ENCODE measurements at places on chromosomes 11 and 22.

DNA sequence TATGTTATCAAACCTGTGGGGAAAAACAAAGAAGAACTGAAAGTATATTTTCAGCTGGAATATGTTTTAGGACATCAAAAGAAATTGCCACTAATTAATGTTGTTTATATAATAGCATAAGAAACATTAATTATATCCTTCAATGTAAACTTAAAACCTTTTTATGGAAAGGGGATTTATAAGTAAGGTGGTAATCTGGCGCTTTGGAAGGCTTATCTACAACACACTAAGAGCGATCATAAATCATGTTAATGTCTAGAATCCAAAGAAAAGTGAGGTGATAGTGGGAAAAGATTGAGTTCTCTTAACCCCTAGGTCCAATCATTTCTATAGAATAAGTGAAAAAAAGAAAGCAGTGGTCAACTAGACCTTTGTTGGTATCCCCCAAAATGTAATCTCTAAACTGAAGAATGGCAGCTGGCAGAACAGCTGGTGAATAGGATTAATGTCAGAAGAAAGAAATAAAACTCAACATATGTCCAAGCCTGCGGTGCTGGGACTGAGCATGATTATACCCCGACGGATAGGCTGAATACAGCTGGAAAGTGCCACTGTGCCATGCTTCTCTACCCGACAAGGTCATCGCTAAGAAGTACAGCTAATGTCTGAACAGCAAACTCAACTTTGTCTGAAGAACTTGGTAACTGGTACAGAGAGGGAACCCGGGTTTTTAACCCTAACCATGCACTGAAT, 64.0 kb downstream of the SOX6 start:
- no peak for DNase-seq

DNA sequence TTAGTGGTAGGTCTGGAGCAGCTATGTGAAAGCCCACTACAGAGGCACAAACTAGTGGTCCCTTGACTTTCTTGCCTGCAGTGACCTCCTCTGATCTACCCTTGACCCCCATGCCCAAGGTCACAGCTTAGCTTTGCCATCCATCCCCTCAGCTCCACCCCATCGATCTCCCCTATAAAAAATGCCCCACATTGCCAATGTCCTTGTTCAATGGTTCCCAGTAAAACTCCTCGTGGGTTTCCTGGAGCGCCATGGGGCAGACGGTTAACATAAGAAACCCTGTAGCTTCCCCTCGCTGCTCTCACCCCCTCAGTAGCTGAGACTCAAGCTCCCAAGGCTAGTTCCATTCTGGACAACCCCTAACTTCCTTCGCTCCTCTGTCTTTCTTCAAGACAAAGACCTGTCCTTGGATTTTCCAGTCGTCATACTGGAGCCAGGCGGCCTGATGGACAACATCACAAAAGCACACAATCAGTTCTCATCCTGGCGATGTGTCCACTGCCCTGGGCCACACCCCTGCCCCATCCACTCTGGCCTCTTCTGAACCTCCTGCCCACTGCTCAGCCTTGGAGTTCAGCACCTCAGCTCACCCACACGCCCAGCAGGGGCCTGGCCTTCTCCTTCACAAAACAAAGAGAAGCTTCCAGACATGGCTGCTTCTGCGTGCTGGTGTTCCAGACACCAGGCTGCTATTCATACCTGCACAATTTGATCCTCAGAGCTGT, 1429.3 kb downstream of the BRD1 start:
- DNase-seq, result no peak

- DNase-seq, result no peak
Observed at GRCh38 chr11:88806410-88806809, 259.4 kb downstream of the GRM5 start.

- no peak for DNase-seq
Observed at GRCh38 chr11:128471138-128471661, 116.2 kb downstream of the ETS1 start.

- DNase-seq, result no peak
Observed at GRCh38 chr11:63745304-63746170, 23.0 kb downstream of the ZFTA start.

DNA sequence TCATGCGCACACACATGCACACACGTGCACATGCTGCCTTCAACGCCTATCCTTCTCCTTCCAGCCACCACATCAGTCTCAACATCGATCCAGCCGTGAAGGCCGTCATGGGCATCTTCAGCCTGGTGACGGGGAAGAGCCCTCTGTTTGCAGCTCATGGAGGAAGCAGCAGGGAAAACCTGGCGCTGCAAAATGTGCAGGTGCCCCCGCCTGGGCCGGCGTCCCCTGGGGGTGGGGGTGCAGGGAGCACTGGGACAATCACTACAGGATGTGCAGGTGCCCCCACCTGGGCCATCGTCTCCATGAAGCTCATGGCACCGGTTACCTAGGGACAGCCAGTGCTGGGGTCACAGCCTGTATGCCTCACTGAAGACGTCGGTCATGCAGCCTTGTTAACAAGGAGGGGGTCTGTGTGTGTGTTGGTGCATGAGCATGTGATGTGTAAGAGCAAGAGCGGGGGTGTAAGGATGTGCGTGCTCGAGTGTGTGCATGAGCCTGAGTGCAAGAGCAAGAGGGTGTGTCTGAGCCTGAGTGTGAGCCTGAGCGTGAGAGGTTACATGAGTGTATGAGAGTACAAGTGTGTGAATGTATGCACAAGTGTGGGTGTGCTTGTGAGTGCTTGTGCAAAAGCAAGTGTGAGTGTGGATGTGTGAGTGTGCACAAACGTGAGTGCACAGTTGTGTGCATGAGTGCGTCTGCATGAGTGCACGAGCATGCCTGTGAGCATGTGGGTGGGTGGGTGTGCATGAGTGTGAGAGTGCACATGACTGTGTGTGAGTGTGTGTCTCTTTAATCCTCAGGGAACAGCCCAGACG, 31.5 kb downstream of the NADSYN1 start:
- no peak for DNase-seq

DNA sequence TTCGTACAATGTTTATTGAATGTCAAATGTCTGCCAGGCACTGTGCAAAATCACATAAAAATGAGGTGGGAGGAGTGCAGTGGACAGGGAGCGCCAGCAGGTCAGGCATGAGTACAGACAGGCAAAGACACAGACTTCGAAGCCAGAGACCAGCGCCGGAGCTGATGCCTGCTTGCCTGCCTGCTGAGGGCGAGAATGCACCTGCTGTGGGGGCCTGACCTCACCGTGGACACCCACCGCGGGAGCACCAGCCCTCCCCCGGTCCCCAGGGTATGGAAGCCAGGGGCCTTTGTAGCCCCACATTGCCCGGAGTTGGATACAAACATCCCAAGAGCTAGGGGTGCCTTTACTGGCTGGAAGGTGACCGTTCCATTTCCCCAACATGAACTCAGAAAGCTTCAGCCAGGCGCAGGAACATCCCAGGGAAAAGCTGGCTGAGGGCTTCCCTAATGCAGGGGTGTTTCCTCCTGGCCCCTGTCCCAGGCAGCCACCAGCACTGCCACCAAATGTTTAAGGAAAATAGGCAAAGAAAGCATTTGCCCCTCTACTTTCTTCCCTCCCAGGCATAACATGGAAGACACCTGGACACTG, 17.9 kb downstream of the IFITM10 start:
- no peak for DNase-seq

DNA sequence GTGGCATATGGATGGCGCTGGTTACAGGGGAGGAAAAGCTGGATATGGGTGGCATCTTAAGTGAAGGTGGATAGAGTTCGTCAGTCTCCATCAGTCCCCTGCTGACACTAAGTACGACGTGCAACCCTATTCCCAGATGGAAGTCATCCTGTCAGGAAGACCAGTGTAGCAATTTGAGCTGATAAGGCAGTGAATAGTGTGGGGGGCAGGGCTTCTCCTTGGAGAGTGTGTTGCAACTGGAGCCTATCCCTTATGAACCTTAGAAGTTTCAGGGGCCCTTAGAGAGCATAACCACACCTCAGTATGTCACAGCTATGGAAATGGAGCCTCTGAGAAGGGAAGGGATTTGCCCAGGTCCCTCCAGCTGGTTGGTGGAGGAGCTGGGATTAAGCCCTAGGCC, 36.1 kb upstream of the ANKK1 start:
- no peak for DNase-seq

GRCh38 chr11:15884777-15885540, 471.4 kb downstream of the SOX6 start:
- no peak for DNase-seq

DNA sequence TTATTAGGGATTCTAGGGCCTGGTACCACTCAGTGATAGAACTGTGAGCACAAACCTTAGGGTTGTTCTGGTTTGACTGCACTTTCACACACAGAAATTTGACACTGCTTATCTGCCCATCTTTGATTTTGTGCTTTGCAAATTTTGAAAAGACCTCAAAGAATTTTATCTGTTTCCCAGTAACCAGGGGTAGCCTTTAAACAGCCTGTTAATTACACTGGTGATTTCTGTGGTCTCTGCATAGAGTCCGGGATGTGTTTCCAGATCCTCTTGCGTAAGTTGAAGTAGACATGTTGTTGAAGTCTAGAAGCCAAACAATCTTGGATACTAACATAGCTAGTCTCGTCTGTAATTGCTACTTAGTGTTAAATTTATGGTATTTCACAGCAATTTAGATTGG, 75.3 kb downstream of the C22orf31 start:
- DNase-seq, result no peak

DNA sequence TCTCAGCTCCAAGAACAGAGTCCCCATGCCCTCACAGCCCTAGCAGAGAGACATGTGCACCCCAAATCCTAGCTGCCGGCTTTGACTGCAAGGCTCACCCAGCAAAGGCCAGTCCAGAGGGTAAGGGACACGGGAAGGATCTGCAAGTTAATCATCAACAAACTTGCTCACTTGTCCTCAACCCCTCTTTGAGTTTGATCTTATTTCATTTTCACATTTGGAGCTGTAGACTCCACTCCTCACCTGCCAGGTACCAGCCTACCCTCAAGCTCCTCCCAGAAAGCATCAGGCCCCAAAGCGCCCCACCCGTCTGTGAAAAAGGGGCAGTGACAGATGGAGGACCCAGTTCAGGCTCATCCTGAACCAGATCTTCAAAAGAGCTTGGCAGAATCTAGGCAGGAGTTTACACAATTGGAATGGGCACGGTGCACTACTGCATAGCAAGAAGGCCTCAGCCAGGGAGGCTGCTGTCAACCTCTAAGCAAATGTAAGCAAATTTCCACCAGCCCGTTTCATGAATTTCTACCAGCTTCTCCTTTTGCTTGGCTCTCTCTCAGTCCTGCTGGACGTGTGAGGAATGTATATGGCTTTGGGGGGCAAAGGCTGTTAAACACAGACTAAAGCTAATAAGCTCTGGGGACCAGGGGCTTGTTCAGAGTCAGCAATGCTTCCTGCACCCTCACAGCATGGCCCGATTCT, 5.5 kb downstream of the EHD1 start:
- DNase-seq, result no peak

DNA sequence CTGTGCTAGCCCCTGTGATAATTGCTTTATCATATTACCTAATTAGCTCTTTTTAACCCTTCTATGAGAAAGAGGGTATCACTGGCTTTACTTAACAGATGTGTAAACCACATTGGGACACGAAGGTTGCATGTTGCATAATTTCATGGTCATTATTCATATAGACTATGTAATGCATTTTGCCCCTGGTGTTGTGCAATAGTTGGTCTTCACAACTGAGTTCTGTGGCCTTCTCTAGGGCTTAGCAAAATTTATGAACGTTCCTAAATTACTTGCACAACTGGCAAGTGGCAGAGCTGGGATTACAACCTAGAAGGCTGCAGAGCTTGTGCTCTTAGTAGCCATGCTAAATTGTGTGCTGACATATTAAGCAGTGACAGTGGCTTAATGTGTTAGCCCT, 34.6 kb upstream of the PDGFD start:
- no peak for DNase-seq

DNA sequence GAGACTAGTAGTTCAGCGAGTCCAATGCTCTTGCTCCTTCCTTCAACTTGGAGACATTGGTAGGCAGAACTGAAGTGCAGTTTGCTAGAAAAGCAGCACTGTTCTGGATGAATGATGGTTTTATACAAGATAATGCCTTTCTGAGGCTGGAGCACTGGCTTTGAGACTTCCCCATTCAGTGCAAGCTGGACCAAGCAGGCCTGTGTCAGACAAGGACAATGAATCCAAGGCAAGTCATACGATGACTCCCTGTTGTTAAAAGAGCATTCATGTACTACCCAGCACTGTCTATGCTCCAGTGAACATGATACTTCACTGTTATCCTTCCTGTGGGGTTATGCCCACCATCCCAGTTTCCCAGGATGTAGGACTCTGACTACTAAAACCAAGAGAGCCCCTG, 242.3 kb upstream of the RAG2 start:
- no peak for DNase-seq

DNA sequence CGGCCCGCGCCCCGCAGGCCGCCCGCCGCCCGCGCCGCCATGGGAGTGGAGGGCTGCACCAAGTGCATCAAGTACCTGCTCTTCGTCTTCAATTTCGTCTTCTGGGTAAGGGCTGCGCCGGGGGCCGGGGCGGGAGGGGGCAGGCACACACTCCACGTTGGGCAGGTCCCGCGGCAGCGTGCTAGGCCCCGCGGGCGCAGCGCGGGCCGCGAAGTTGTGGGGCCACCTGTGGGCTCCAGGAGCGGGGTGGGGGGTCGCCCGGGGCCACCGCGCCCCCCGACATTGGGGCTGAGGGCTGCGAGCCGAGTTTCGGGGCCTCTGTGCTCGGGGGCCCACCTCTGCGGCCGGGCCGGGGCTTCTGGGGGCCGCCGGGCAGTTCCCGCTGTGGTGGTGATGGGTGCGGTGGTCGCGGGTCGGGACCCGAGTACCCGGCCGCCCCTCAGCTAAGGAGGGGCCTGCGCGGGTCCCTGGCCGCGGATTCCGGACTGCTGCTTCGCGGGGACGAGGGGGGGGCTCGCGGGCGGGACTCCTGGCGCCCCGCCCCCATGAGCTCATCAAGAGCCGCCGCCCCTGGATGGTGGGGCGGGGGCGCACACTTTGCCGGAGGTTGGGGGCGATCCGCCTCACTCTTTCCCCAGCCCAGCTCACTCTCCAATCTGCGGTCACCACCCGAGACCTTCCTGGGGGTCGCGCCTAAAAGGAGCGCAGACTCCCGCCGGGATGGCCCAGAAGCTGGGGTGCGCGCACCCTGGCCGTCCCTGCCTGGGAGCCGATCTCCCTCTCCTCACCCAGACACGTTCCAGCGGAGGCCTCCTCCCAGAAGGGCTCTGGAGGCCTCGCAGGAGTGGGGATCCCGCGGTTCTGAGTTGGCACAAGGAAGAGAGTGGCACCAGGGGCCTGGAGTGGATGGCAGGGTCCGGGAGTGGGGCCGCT, 667 bp downstream of the CD81 start:
- DNase-seq, result no peak

GRCh38 chr11:100863080-100863581, 176.0 kb downstream of the ARHGAP42 start:
- no peak for DNase-seq

GRCh38 chr22:48517039-48518030, 1310.3 kb downstream of the BRD1 start:
- DNase-seq, result no peak

GRCh38 chr11:61540528-61540927, 32.0 kb downstream of the LRRC10B start:
- DNase-seq, result no peak

DNA sequence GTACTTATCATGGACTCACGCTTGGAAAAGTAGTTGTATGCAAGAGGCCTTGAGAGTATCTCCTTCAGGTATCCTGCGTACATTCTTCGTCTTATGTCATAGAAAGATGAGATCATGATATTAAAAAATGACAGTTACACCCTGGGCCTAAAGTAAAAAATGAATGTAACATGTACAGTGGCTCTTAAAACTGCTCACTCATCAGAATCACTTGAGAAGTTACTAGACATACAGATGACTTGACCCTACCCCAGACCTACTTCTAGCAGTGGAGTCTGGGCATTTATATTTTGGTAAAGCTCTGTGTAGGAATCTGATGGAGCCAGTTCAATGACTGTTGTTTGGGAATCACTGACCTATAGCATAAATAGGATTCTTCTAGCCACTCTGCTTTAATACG, 54.5 kb downstream of the PPME1 start:
- DNase-seq, result no peak
